CD8-positive, alpha-beta memory T cell (primary cell): ENCODE measurements at places on chromosomes 2 and 18. TPM values are rescaled to one million over a fixed set of nuclear protein-coding genes. Genes with fewer than 3 reads are reported as not detected.

TUBA3E gene
- not detected for total RNA-seq

UGT1A4 gene
- not detected for total RNA-seq

TMEM198 gene
- total RNA-seq: 6.0 TPM

ESPNL gene
- not detected for total RNA-seq

AGXT gene
- not detected for total RNA-seq

DNA sequence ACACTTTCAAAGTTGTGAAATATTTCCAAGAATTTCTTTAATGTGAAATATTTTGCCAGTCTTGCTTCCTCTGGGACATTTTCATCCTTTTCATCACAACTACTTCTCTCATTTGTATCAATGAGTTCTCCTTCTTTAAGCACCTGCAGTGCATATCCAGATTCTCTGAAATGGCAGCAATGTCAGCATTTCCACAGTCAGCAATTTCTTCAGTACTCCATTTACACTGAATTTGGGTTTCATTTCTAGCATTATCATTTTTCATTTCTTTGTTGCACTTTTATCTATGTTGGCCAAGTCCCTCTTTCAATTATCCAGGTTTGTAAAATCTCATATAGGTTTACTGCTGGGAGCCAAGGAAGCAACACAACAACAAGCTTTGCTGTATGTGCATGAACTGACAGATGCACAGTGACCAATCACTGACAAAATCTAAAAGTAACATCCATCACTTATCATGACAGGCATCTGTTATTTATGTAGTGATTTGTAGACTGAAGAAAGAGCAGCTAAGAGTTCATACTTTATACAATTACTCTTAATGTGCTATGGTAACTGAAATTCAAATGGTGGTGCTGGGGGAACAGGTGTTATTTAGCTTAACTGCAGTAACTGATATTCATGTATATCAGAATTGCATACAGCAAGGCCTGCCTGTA lies 43.9 kb downstream of the SS18 start:
- no peak for DNase-seq
- no peaks in the 10 kb centered on the region for H3K36me3 ChIP-seq
- no peak overlapping the region for H3K4me3 ChIP-seq
- H3K4me1 ChIP-seq: no peaks in the 10 kb centered on the region
- H3K27me3 ChIP-seq: no peaks in the 10 kb centered on the region

DNA sequence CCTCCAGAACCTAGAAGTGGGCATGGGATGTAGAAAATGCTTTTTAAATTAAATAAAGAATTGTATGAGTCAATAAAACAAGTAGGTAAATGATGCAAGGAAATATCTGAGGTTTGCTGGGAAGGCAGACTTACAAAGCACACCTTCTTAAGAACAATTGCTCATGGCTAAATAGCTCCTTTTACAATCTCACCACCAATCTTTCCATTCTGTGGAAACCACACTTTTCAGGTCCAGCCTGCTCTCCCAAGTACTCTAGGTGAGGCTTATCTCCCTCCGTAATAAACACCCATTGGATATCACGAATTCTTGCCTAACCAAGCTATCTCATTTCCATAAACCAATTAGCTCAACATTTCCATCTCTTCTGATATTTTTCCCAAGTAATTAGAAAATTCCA lies 91.5 kb upstream of the SLC8A1 start:
- no peaks in the 10 kb centered on the region for H3K36me3 ChIP-seq
- H3K27ac ChIP-seq: no peak overlapping the region
- no peak overlapping the region for H3K4me3 ChIP-seq
- H3K27me3 ChIP-seq: no peaks in the 10 kb centered on the region
- H3K4me1 ChIP-seq: no peaks in the 10 kb centered on the region

- no peak for DNase-seq
- H3K4me3 ChIP-seq: no peak overlapping the region
- H3K36me3 ChIP-seq: no peaks in the 10 kb centered on the region
- H3K27ac ChIP-seq: no peak overlapping the region
- no peaks in the 10 kb centered on the region for H3K27me3 ChIP-seq
Observed at GRCh38 chr2:197348721-197349360, 38.3 kb upstream of the ANKRD44 start.

DNA sequence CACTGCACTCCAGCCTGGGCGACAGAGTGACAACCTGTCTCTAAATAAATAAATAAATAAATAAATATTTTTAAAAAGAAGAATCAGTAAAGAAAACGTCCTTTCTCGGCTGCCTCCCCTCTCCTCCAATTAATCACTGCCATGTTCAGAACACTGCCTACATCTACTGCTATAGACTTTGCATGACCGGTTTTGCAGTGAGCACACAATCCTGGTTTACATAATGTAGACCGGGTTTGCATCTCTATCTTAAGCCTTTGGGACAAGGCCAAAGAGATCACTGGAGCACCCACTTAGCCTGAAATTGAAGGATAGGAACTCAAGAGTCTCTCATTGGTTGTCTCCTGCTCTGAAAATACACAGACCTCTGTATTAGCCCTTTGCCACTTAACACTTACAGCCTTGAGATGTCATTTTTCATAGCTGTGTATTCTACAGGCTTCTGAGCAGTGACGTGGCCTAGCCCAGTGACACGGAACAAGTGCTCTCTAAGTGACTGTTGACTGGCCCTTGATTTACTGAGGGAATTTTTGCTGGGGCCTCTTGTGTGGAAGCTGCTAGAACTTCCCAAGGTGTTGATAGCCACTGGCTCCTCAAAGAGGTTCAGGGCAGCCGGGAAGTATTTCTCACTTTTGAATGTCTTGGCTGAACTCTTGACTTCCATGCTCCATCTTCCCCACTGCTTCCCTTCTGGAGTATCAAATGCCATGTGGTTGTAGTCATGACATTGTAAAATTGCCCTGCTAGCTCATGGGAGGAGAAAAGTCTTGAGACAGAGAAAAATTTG lies 45.3 kb upstream of the CCBE1 start:
- H3K36me3 ChIP-seq: no peaks in the 10 kb centered on the region
- no peak overlapping the region for H3K27ac ChIP-seq
- H3K4me3 ChIP-seq: no peak overlapping the region
- H3K27me3 ChIP-seq: no peaks in the 10 kb centered on the region
- DNase-seq: no peak

- no peaks in the 10 kb centered on the region for H3K27me3 ChIP-seq
- no peaks in the 10 kb centered on the region for H3K4me1 ChIP-seq
- DNase-seq: no peak
- no peak overlapping the region for H3K27ac ChIP-seq
Observed at GRCh38 chr18:52716973-52717372, 377.0 kb downstream of the DCC start.

DNA sequence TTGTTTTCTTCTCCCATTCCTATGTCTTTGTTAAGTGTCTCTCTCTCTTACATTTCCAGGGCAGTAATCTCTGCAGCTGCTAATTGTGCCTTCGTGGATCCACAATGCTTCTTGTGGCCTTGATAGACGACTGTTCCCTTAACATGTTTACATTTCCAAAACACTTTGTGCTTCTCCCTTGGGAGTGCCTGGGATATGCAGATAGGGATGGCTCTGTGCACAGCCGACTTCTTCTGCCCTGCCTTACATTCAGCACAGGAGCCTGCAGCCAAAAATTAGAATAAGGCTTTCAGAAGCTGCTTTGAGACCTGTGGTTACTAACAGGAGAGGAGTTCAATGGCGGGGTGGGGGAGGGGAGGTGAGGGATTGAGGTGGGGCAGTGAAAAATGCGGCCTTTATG lies 328.9 kb downstream of the TDRD15 start:
- no peaks in the 10 kb centered on the region for H3K36me3 ChIP-seq
- DNase-seq: no peak
- no peaks in the 10 kb centered on the region for H3K4me1 ChIP-seq
- H3K27me3 ChIP-seq: no peaks in the 10 kb centered on the region

DNA sequence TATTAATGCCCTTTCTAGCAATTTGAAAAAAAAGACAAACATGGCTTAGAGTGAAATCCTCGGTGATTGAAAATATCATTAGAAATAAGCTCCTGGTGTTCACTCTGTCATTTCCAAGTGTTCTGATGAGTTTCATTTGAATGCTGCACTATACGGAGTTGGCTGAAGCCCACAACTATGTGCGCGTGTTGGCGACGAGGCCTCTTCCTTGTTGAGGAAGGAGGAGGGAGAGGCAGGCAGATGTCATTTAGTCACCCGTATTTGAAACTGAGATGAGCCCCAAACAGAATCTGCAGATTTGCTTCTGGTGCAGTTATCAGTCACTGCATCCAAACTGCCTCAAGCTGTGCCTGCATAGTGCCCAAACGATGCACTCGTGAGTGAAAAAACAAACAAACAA lies 23.5 kb upstream of the SKOR2 start:
- H3K4me1 ChIP-seq: no peaks in the 10 kb centered on the region
- DNase-seq: no peak
- no peaks in the 10 kb centered on the region for H3K27me3 ChIP-seq
- no peak overlapping the region for H3K4me3 ChIP-seq
- no peaks in the 10 kb centered on the region for H3K36me3 ChIP-seq

DNA sequence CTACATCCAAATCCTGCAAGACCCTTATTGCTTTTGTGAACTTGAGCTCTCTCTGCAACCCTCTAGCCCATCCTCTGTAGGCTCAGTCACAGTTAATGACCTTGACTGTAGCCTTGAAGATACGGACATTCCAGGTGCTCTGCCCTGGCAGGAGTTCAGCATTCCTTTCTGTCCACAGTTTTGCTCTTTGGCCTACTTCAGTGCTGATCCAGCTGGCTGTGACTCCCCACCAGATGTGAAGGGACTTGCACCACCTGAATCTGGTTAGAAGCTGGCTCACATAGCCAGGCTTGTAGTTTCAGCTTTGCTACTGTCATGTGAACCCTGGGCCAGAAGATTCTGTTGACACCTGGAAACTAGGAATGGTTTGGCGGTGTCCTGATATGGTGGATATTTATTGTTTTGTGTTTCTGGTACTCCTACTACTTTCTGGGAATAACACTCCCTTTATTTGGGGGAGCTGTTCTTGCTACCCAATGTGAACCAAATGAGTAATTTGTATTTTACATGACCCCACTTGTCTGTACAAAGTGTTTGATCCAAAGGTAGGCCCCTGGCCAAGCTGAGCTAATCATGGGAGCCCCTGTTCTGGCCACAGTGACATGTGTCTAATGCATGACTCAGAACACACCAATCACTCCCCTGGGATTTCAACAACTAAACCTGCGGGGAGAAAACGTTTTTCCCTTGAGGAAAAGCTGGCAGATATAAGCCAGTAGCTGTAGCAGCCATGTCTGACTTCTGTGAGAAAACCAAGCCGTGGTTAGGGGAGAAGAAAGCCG lies 73.4 kb downstream of the CDCA7 start:
- H3K36me3 ChIP-seq: no peaks in the 10 kb centered on the region
- H3K27ac ChIP-seq: no peak overlapping the region
- no peaks in the 10 kb centered on the region for H3K27me3 ChIP-seq
- no peak overlapping the region for H3K4me3 ChIP-seq
- DNase-seq: no peak

DNA sequence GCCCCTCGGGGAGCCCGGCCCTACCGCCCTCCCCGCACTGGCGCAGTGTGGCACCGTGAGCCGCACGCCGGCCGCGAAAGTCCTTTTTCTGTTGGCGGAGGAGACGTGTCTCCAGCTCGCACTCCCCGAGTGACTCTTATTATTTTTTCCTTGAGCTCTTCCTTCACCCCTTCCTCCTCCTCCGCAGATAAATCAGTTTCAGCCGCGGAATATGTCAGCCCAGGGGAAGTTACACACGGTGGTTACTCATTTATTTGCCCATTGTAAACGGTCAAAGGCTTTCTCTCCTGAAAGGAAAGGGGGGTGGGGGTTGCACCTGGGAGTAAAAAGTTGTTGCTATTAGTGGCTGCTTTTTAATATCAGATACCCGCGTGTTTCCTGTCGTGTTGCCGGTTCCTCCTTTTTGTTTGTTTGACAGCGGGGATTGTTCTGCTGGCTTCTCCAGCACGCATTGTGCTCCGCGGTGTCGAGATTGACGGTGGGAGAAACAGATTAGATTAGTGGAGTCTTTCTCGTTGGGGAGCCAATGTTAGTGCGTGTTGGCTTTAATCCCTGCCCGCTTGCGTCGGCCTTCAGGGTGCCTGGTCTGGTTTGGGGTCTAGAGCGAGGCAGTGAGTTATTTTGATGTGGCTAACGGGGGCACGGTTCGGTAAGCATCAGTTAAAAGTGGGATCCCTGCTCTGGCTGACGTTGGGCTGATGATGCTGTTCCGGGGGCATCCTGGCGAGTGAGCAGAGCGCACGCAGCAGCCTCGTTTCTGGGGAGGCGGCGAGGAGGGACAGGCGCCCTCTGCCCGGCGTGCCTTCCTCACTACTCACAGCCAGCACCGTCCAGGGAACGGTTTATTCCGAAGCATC lies 1.6 kb downstream of the CRIM1 start:
- peak overlapping the region; percentile 68 for H3K4me3 ChIP-seq
- H3K27me3 ChIP-seq: peaks cover 4% of the 10 kb centered on the region
- H3K27ac ChIP-seq: no peak overlapping the region
- DNase-seq: peak; percentile 13
- H3K36me3 ChIP-seq: no peaks in the 10 kb centered on the region
- peaks cover 20% of the 10 kb centered on the region for H3K4me1 ChIP-seq

DNA sequence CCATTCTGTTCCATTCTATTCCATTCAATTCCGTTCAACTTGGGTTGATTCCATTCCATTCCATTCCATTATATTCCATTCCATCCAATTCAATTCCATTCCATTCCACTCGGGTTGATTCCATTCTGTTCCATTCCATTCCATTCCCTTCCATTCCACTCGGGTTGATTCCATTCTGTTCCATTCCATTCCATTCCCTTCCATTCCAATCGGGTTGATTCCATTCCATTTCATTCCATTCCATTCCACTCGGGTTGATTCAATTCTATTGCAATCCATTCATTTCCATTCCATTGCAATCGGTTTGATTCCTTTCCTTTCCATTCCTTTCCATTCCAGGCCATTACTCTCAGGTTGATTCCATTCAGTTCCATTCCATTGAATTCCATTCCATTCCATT lies 1138.4 kb downstream of the RPIA start:
- no peak overlapping the region for H3K27ac ChIP-seq
- H3K27me3 ChIP-seq: no peaks in the 10 kb centered on the region
- no peak overlapping the region for H3K4me3 ChIP-seq
